Hematopoietic multipotent progenitor cell treated with erythropoietin and hydrocortisone succinate and interleukin-3 and kit ligand, for 4 days (in vitro differentiated cells): ENCODE measurements at places on chromosomes 6 and 20.

- no peak for DNase-seq
These were observed 114.2 kb downstream of the MAP3K7 start for GRCh38 chr6:90472716-90473115.

DNA sequence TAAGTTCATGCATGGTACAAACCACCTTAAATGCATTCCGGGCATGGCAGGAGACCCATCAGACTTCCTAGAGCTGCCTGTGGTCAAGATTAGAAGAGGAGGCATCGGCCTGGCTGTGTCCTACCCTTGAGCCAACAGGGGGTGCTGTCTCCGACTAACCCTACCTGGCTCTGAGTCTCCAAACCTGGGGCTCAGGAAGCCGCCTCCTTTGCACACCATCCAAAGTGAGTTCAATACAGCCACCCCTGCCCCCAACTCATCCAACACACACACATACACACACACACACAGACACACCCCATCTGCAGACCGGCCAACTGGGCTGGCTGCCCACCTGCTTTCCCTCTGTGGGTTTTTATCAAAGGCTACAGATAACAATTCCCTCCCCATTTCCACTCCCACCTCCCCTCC, 77.0 kb downstream of the JPH2 start:
- DNase-seq = no peak

GRCh38 chr6:130252527-130253237, 29.9 kb upstream of the SAMD3 start:
- no peak for DNase-seq

DNA sequence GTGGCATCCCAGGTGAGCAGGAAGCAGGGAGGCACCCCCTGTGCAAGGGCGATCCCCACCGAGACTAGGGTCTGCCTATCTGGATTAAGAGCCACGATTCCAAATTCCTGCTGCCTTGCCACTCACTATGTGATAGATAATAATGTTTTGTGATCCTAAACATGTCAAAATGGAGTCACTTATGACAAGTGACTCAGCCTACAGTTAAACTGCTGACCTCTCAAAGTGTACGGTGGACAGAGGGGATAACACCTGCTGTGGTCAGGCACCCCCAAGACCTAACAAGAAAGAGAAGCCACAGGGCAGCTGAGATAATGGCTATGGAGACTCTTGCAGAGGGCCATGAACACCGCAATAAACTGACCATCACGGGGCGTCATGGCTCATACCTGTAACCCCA, 16.0 kb upstream of the SNTA1 start:
- no peak for DNase-seq

GRCh38 chr6:49551866-49552129, 1.3 kb downstream of the C6orf141 start:
- DNase-seq = no peak
